Stimulated activated CD8-positive, alpha-beta memory T cell treated with anti-CD3 and anti-CD28 coated beads, Interleukin-7, amount 100 ng/mL, for 24 hours (primary cell): ENCODE measurements at places on chromosomes 4 and X.

GRCh38 chr4:8694651-8695151 lies 102.1 kb downstream of the CPZ start:
- no peak for DNase-seq

DNA sequence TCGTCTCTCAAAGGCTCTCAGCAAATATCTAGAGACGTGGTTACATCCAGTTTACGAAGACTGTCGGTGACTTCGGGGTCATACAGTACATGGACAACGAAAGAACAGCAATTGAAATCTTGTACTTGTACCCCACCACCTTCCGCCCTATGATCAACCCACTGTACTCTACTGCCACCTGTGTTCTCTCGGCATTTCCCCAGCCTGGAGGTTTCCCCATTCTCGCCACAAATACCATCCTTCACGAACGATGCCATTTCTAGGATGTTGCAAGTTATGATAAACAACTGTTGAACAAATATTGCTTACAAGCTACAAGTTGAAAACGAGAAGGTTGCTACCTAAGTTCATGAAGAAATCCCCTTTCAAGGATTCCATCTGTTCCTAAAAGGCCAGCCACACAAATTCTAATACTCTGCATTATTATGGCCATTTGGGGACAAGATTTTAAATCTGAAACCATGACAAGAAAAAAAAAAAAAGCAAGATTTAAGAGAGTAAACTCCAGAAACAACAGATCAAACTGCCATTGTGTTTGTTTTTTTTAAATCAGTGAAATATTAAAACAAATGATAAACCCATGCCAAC lies 1.6 kb downstream of the APBB2 start:
- no peak for DNase-seq

- DNase-seq: no peak
Measured at GRCh38 chr4:173013232-173013930, 155.2 kb upstream of the GALNT7 start.

DNA sequence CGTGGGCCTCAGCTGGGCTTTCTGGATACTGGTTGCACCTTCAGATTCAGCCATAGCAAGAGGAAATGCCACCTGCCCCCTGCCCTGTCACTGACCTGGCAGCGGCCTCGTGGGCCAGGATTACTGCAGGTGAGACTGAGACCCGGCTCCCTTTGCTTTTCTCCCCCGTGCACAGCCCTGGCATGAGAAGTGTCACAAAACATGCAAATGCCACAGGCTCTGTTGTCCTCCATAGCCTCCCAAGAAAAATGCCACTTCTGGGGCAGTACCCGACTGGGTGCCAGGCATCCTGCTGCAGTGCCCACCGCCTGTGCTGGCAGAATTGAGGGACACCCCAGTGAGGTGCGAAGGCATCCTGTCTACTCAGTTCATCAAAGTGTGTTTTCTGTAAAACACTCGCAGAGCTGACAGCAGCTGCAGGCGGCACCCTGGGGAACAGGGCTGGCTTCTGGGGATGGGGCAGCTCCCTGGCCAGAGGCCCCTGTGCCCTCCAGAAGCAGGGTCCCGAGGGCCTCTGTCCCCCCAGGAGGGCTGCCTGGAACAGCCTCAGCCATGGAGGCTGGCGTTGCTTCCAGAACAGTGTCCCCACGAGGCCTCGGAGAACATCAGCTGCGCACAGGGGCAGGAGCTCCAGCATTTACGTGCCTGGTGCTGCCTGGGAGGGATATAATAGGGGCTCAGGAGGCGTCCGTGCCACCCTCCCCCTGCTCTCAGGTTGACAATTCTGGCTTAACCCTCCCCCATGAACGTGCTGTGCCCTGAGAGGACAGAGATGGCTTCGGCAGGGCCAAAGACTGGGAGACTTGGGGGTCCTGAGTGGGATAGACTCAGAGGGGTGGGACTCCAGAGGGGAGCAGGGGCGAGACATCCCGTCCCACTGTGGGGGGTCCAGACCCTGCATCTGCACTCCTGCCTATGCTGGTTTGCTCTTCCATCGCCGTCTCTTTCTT lies 99.5 kb upstream of the NKX1-1 start:
- no peak for DNase-seq

- DNase-seq: no peak
Measured at GRCh38 chr4:153324046-153324445, 20.4 kb upstream of the MND1 start.

DNA sequence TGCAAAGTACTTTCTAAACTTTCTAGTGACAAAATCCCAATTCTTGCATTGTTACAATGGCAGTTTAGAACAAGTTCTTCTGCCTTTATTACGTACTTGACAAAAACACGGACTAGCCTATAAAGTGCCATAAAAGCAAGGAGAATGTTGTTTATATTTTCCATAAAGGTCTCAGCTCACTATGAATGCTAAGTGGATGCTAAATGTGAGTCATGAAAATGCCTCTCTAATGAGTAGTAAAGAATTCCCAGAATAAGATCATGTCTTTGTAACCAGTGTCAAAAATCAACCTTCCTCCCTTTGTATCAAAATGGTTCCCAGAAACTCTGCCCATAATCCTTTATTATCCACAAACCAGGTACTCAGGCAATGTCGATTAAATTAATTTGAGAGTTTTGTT lies 539.8 kb upstream of the SLIT2 start:
- no peak for DNase-seq

GRCh38 chr4:151459375-151459774 lies 50.4 kb downstream of the FHIP1A start:
- no peak for DNase-seq

DNA sequence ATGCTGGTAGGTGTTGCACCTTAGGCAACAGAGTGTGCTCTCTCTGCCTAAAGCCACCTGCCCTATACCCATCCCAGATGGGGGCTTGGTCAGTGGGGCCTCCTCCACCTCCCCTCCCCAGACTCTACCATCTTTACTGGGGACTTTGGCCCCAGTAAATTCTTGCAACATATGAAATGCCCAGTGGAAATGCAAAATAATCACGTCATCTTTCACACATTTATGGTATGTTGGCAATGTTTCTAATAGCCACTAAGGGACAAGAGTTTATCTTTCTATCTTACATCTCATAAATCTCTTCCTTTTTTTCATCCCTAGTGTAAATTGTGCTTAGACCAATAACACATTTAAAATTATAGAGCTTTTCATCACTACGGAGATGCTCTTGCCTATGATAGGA lies 103.0 kb upstream of the MAML3 start:
- DNase-seq: no peak

- DNase-seq: no peak
Measured at GRCh38 chr4:35175487-35175886, 1068.8 kb downstream of the ARAP2 start.

- no peak for DNase-seq
Measured at GRCh38 chr4:157315968-157316367, 95.4 kb downstream of the GRIA2 start.

DNA sequence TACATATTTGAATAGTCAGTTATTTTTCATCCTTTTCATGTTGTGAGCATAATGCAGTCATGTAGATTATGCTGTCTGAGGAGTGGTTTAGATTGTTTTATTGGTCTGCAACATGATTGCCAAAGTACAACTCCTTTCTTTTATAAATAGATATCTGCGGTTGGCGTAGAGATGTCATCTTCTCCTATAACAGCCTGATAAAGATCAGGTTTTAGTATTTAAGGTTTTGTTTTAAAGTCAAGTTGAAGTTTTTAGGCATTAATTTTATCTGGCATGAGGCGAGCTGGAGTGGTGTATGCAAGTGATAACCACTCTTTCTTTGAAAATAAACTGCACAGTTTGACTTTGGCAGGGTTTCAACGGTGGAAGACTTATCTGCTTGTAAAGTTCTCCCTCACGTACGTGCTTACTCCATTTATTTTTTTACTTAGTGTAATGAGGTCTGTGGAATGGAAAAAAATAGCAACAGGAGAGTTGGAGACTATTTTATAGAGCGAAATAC lies 126.3 kb downstream of the FBXO8 start:
- no peak for DNase-seq

DNA sequence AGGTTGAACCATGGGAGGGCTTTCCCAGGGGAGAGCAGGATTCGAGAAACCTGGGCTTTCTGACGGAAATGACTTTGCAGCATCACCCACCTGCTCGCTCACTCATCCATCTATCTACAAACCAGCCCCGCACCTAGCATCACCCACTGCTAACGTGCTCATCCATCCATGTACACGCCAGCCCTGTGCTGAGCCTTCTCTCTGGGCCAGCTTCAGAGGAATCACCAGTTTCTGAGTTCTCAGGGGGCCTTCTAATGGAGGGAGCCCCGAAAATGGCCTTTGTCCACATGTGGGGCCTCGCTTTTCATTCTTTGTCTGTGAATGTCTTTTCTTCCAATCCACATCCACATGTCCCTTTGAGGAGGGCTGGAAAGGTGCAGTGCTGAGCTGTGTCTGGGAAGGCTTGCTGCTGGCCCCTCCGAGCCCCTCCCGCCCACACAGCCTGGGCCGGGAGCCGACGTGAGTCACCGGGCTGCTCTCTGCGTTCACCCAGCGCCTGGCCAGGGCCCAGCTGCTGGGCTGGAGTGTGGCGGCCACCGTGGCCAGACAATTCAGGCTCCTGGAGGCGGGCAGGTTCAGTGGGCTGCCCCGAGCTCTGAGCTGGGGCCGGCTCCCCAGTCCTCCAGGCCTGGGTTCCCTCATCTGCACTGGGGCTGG lies 14.7 kb downstream of the SORCS2 start:
- DNase-seq: no peak

DNA sequence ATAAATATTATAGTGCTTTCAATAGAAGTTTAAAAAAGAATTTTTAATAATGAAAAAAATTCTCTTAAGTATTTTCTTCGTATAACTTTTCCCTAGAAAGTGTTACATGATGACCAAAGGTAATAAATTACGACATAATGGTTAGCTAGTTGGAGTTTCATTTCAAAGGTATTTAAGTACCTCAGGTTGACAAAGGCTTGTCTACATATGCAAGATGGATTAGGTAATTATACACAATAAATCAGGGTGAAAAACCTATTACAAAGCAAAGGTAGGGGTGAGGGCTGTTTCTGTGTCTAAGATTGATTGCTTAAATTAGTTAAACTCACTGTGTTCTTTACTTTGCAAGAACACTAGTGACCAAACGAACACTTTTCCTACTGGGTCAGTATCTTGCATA lies 508.5 kb upstream of the FAT1 start:
- DNase-seq: no peak

DNA sequence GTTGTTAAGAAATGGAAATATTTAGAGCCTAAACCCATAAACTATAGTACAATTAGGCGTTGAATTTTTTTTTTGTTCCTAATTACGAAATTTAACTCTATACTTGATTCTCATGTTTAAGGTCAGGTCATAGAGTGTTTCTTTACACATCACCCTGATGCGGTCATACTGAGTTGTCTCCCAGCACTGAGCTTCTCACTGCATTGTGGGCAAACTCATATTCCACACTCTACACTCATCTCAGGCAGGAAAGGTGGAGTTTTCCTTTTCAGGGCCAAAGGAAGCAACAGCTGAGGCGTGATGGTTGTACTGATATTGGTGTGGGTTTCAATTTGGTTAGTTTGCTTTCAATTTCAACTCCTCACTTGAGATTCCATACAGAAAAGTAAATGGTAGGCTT lies 75.4 kb downstream of the FAT4 start:
- DNase-seq: no peak

DNA sequence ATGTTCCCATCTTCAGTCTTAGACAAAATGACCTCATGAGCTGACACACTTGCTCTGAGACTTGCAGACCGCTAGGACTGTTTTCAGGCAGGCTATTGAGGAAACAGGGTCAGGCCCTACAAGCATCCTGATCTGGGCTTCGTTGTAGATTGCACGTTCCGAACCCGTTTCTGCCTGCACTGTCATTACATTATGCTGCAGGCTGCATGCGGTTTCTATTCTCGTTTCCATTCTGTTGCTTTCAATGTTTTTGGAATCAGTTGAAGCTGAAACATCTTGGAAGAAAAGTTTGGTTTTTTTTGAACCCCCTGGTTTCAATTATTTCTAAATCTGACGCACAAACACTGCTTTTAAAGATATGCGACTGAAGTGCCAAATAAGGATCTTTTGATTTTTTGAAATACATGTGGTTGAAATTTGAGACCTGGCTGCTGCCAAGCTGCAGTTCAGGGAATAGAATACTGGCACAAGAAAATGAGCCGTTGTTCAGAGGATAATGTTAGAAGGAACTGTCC lies 716.1 kb upstream of the INTU start:
- no peak for DNase-seq

DNA sequence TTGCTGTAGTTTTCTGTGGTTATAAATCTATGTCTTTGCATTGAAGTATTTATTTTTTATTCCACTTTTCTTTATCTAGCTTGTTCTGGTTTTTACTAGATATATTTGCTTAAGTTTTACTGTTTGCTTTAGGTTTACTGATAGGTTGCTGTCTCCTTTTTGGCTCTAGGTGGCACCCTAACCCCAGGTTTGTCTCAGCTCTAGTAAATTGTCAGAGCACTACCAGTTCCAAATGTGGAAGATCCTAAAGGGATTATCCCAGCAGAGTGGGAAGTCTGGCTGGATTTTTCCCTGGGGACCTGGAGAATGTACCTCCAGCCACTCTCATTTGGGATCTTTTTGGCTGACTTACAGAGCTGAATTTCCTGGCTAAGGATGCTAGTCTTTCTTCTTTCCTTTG lies 106.1 kb downstream of the PBDC1 start:
- DNase-seq: no peak

DNA sequence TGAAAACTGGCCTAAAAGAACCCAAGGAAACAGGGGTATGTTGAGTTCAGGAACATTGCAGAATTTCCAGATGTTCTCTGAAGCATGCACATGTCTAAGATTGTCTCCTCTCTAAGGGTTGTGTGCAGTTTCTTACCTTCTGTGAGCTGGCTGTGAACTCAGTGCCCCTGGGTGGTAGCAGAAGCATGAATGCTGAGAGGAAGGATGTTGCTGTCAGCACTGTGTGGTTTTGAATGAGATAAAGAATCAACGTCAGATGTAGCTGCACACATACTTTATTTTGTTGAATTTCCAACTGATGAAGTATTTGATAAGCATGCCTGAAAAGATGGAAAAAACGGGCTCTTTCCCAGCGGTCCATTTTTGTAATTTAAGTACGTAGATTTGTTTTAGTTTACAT lies 23.8 kb upstream of the CD38 start:
- DNase-seq: no peak

DNA sequence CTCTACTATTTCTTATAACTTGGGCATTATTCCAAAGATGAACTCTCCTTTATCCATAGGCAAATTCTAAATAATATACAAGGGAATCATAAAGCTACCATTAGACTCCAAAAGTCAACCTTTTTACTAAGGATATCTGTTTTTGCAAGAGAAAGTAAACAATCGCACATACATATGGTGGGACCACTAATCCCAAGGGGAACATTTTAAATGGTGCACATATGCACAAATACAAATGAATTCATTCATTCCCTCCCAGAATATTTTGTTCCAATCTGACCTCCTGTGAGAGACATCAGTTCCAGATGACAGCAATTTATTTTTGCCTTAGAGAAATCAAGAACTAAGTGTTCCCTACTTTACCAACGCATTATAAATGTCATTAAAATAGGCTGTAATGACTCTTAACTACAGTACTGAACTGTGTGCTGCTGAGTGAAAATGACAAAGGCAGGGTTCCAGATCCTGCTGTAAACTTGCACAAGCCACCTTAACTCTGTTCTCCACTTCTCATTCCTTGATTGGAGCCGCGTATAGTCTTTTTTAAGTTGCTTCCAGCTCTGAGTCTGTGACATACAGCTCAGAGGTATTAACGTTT lies 2.0 kb downstream of the DHX15 start:
- no peak for DNase-seq
